ENCODE measurements at places on chromosomes 7 and 10.

DNA sequence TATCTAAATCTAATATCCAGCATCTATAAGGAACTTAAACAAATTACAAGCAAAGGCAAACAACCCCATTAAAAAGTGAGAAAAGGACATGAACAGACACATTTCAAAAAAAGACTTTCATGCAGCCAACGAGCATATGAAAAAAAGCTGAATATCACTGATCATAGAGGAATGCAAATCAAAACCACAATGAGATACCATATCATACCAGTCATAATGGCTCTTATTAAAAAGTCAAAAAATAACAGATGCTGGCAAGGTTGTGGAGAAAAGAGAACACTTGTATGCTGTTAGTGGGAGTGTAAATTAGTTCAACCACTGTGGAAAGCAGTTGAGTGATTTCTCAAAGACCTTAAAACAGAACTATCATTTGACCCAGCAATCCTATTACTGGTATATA is 334.4 kb upstream of the CACNA2D1 start:
- no peak for DNase-seq

DNA sequence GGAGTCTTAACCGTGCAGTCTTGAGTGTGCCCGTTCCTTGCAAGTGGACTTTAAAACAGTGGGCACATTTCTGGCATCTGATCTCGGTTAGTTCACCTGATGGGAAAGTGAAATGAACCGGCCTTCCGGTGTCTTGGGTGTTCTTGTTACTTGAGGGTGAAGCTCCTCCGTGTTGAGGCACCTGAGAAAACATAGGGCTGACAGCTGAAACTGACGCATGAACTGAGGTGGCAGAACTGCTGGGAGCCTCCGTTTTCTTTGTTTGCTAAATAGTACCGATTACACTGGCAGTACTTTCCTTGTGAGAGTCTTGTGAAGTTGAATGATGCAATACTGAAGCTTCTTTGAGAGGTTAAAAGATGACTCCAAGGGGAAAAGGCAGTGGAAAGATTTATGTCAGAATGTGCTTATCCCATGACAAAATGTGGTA is 62.8 kb upstream of the SAMD8 start:
- no peak for DNase-seq

GRCh38 chr7:82631998-82632397 is 188.4 kb upstream of the CACNA2D1 start:
- DNase-seq, result no peak

- DNase-seq, result no peak
These were observed 503.2 kb upstream of the MKI67 start for GRCh38 chr10:128629111-128630096.

DNA sequence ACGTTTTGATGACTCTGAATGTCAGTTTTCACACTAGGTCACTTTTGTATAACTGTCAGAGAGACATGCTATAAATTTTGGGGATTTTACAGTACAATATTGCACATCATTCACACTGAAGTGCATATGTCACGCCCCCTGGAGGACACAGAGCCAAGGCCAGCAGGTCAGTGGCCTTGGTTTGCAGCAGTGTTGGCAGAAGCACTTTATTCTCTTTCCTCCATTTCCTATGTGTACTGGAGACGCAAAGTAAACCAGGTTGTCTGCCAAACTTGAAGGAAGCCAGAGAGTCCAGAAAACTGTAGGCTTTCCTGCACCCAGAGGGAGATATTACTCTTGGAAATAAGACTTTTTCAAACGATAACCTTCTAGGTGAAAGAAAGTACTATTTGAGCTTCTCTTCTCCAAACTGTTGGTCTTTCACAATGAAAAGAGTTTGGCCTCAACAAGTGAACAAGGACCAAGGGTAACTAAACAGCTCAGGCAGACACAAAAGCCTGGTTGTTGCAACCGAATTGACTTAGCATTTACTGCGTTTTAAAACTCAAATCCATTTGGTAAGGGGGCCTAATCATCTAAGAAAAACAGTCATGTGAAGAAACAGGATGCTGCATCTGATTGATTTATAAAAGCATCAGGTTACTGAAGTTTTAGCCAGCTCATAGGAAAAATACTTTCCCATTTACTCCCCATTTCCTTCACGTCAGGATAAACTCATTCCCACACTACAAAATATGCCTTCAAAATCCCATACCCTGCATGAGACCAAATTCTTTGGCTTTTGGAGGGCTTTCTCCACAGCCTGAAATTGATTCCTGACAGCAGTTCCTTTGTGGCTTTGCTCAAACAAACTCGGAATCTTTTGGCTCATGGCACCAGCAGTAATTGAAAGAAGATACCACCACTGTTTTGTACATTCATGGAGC is 83.0 kb upstream of the SEC61G start:
- peak; percentile 25 for DNase-seq

- no peak for DNase-seq
These were observed 42.8 kb upstream of the MTURN start for GRCh38 chr7:30091987-30092386.

- peak; percentile 3 for DNase-seq
These were observed 80.3 kb upstream of the SCIN start for GRCh38 chr7:12490107-12490688.

GRCh38 chr7:70458745-70459144 is 673.2 kb upstream of the GALNT17 start:
- DNase-seq, result no peak

GRCh38 chr10:93384006-93384405 is 98.1 kb downstream of the MYOF start:
- no peak for DNase-seq

- no peak for DNase-seq
These were observed 148.1 kb downstream of the SLC16A9 start for GRCh38 chr10:59561477-59562121.

DNA sequence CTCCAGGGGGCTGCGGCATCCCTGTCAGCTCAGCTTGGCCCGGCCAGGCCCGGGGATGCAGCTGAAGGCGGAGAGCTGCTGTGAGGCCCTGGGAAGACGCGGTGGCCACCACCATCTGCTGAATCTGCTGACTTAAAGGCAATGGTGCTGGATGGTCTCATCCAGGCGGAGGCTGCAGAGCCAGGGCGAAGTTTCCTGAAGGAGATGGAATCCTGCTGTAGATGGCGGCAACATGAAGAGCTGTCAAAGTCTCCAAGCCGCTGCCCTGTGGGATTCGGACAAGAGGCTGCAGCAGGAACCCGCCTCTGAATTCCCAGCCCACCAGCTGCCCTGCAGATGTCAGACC is 200.1 kb downstream of the PTPRN2 start:
- DNase-seq, result no peak

DNA sequence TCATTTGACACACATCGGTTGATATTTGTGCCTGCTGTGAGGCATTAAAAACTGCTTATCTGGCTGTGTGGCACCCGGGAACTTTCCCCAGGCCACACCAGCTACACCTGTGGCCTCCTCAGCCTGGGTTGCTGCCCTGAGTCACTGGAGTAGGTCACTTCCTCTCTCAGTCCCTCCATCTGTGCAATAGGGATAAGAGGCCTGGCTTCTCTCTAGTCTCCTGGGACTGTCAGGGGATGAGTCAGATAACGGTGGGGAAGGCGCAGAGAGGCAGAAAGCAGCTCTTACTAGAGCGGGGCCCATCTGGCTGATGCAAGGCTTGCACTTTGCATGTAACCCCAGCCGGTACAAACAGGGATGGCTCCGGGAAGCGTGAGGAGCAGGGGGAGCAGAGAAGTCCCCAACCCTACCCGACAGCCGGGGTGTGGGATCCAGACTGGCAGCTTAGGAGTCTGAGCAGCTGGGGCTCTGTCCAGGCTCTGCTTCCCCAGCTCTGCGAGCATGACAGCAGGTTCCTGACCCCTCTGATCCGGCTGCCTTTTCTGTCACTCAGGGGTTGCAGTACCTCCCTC is 34.0 kb downstream of the DNAJB12 start:
- DNase-seq, result peak; percentile 99

DNA sequence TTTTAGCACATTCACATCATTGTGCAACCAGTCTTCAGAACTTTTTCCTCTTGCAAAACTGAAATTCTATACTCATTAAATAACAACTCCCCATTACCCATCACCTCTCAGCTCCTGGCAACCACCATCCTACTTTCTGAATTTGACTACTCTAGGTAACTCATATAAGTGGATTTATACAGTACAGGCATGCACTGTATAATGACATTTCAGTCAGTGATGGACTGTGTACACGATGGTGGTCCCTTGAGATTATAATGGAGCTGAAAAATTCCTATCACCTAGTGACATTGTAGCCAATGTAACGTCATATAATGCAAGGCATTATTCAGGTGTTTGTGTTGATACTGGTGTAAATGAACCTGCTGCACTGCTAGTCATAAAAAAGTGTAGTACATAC is 60.1 kb downstream of the BTRC start:
- no peak for DNase-seq

GRCh38 chr10:100890673-100891317 is 22.0 kb upstream of the SLF2 start:
- no peak for DNase-seq

GRCh38 chr7:77184463-77184862 is 15.2 kb downstream of the FGL2 start:
- no peak for DNase-seq

DNA sequence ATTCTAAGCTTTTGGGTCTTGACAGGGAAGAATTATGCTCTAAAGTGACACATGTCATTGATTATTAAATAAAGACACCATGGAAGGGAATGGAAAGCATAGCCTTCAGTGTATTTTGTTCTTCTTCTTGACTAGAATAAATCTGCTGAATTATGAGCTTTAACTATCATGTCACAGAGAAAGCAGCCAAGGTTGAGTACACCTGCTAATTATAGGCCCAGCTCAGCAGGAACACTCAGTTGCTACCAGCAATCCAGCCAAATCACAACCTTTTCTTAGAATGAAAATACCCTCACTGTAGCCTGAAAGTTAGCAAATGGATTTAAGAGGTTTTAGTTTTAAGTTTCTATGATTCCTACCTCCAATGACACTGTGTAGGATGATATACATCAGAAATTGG is 225.3 kb upstream of the RHOBTB1 start:
- DNase-seq, result no peak

- no peak for DNase-seq
These were observed 61.0 kb upstream of the TMEM248 start for GRCh38 chr7:66859794-66860645.

- no peak for DNase-seq
These were observed 99.7 kb upstream of the ZEB1 start for GRCh38 chr10:31219306-31219705.

DNA sequence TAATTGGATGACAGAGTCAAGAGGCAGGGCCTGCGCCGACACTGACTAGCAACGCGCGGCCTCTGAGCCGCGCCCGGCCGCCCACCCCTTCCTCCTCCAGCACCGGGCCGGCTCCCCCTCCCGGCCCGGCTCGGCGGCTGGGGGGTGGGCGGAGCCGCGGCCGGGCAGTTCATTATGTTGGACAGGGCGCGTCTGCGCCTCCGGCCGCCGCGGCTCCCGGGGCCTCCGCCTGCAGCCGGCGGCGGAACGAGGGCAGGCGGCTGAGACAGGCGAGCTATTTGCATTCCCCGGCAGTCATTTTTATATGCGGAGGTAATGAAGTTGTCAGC is 106.7 kb downstream of the SNX10 start:
- DNase-seq, result no peak

DNA sequence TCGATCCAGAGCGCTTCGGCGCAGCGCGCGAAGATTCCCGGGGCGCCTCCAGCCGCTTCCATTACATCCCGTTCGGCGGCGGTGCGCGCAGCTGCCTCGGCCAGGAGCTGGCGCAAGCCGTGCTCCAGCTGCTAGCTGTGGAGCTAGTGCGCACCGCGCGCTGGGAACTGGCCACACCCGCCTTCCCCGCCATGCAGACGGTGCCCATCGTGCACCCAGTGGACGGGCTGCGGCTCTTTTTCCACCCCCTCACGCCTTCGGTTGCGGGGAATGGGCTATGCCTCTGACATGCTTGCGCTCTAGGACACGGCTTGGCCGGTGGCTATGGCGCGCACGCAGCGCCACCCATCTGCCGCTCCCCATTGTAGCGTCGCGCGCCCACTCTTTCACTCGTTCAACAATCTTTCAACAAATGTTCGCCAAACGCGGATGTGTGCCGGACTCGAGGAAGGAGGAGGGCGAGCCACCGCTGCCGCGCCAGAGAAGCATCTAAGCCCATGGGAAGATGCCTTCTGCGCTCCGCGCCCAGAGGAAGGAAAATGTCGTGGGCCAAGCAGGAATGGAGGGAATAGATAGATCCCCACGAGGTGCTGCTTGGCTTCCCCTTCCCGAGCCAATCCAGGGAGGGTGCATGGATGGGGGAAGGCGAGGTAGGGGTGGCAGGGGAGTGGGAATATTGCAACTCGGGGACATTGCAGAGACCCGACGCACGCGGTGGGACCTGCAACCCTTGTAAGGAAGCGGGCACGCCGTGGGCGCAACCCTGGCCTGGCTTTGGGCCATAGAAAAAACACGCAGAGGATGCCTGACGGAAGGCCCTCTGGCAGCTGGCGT is 5.1 kb upstream of the CYP26A1 start:
- DNase-seq, result no peak

DNA sequence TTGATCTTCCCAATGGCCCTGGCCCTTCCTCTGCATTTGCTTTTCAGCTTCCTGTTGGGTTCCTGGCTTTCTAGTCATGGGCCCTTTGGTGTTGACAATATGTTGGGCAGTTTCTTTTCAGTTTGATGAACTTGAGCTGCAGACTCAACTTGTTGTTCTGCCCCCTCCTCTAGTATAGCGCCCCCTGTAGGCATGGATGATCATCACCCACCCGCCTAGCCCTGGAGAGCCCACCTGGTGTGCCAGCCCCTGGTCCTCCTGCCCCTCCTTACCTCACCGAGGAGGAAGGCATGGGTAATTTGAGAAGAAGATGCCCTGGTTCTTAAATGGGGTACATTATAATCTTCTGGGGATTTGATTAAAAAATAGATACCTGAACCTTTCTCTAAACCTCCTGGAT is 271.2 kb downstream of the SNX10 start:
- DNase-seq, result no peak

DNA sequence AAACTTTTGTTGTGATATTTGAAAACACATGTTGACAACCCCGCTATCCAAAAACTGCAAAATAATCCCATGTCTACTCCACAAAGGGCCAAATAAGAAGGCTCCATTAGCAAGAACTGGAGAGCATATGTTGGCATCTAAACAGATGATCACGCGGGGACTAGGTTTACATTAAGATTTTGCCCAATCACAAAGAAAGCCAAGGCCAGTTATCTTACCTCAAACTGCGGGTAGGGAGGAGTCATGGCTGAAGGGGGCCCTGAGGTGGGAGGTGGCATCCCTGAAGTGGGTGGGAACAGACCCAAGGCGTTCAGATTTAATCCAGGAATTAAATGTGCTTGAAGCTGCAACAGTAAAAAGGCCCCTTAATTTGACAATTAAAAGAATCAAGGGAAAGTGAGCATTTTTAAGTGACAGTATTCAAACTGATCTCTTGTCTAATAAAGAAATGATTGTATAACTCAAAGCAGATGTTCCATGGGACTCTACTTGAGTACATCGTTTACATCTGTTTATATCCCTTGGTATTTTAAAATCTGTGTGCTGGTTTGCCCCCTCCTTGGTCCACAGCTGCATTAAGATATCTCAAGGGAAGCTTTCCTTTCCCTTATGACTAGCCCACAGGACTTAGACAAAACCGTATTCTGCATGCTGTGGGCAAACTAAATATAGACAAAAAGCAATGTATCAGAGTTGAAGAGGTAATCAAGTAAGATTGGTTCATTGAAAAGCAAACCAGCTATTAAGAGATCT is 42.9 kb downstream of the MALSU1 start:
- DNase-seq, result no peak

GRCh38 chr7:7018290-7018689 is 164.1 kb upstream of the C1GALT1 start:
- no peak for DNase-seq

GRCh38 chr7:7738177-7738576 is 19.8 kb upstream of the RPA3 start:
- DNase-seq, result no peak

Measured in HL-60 (cell line).